ENCODE measurements at places on chromosomes 7 and 10.

- DNase-seq: no peak
These were observed 220.8 kb upstream of the PRSS58 start for GRCh38 chr7:142478479-142479220.

- DNase-seq: no peak
These were observed 5.5 kb downstream of the GIMAP7 start for GRCh38 chr7:150520145-150520544.

DNA sequence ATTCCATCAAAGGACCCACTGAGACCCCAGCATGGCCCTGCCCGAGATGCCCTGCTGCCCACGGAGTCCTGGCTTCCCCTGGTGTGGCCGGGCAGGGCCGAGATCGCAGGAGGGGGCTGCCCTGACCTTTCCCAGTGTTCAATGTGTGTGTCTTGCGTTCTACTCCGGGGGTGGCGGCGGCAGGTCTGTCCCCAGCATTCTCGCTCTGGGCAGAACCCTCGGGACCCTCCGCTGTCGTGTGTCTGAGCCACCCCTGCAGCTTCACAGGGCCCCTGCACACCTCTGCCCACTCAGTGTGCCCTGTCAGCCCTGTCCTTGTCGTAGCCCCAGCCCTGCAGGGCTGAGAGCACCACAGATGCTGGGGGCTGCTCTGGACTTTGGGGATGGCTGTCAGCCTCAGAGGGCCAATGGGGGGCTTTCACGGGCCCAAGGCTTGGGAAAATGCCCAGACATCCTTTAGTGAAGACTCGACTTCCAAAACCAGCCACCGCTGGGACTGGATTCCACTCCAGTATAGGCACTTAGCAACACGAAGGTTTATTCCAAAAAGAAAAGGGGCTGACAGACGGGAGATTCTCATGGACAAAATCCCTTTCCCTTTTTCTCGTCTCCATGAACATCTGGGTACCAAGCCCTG lies 30.0 kb upstream of the KNDC1 start:
- DNase-seq: no peak

DNA sequence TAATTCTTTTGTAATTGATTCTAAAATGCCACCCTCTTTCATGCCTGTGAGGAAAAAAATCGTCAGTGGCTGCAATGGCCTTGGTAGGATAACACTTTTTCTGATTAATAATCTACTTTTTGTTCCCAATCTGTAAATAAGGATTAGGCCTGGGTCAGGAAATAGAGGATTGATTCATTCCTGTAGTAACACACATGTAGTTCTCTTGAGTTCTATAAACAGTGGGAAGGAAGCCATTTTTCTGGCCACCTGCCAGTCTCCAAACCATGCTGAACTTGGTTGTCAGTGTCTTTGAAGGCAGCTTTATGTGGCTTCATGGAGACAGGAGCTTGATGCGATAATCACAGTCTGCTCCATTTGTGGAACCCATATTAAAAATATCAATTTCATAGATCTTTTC lies 169.3 kb upstream of the NFE2L3 start:
- DNase-seq: no peak

GRCh38 chr10:95445837-95446486 lies 115.2 kb downstream of the SORBS1 start:
- no peak for DNase-seq

DNA sequence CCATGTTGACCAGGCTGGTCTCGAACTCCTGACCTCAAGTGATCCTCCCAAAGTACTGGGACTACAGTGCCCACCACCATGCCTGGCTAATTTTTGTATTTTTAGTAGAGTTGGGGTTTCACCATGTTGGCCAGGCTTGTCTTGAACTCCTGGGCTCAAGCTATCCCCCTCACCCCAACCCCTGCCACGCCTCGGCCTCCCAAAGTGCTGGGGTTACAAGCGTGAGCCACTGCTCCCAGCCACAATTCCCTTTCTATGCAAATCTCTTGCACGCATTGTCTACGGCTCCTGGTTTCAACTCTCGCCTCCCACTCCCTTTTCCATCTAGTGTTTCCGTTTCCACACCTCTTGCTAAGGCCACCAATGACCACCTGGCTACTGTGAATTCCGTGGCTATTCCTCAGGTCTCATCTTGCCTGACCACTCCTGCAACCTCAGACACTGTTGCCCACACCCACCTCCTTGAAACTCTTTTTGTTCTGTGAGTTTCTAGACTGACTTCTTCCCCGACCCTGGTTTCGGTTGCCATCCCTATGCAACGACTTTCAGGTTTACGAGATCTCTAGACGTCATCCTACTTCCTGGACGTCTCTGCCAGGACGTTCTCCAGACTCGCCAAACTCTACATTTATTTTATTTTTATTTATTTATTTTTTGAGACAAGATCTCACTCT lies 3.4 kb downstream of the CLDN3 start:
- DNase-seq: no peak

DNA sequence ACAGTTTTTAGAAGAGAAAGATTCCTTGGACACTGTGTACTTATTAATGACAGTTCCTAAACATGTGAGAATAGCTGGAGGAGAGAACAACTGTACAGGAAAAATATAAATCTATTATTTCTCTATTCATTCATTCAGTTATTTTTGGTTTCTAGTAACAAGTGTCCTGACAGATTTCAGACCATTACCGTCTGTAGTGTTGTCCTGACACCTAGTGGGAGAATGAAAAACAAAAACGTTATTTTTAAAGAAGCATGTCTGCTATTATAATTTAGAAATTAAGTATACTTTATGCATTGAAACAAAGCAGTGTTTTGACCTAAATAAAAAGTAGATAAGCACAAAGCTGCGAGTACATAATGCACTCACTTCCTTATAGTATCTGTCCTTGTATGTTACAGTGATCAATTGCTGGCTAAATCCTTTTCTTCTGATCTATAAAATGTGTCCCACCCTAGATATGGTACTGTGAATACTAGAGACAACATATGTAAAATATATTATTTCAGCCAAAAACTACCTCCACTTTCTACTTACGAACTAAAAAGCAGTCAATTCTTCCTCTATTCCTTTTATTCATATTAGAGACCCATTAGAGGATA lies 575.6 kb downstream of the ARL4A start:
- DNase-seq: no peak

GRCh38 chr7:86848226-86848625 lies 204.5 kb downstream of the GRM3 start:
- DNase-seq: no peak
